Dorsolateral prefrontal cortex (tissue), 122 donors: ENCODE measurements at places on chromosomes 1 and 21. TPM values are rescaled to one million over a fixed set of nuclear protein-coding genes. Genes with fewer than 3 reads are reported as not detected.

Gene OR2T29
- not detected for total RNA-seq

Gene CR1
- total RNA-seq, result 1.2 TPM

Gene OPTC
- total RNA-seq, result 1.4 TPM

GRCh38 chr1:241658081-241658793 is 6.2 kb downstream of the WDR64 start:
- no peak for DNase-seq

DNA sequence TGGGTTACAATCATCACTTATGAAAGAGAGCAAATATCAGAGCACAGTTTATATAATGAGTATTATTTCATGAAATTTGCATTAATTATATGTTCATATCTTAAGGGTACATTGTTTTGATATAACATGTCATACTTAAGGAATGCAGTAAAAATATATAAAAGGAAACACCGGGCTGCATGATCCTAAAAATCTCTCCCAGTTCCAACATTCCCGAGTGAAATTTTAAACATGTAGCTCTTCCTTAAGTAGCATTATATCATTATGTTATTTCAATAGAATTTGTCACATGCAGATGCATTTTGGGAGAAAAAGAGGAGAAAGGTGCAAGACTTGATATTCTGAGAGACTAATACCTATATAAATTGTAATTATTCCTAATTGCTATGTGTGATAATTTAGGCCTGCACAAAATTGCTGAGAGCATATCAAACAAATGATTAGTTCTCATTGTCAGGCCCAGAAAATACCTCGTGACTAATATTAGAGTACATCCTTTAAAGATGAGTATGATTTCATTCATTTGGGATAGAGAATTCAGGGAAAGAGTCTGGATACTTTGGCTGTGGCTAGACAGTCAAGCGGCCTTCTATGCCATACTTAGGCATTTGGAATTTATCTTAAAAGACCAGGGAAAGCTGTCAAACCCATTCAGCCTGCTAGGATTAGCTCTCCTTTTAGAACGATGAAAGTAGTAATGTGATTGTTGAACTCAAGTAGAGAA is 86.8 kb downstream of the ADGRL2 start:
- no peak for DNase-seq

GRCh38 chr1:36450919-36451305 is 661 bp upstream of the OSCP1 start:
- DNase-seq, result no peak

- DNase-seq, result no peak
Observed at GRCh38 chr1:202291001-202291400, 50.7 kb downstream of the UBE2T start.

DNA sequence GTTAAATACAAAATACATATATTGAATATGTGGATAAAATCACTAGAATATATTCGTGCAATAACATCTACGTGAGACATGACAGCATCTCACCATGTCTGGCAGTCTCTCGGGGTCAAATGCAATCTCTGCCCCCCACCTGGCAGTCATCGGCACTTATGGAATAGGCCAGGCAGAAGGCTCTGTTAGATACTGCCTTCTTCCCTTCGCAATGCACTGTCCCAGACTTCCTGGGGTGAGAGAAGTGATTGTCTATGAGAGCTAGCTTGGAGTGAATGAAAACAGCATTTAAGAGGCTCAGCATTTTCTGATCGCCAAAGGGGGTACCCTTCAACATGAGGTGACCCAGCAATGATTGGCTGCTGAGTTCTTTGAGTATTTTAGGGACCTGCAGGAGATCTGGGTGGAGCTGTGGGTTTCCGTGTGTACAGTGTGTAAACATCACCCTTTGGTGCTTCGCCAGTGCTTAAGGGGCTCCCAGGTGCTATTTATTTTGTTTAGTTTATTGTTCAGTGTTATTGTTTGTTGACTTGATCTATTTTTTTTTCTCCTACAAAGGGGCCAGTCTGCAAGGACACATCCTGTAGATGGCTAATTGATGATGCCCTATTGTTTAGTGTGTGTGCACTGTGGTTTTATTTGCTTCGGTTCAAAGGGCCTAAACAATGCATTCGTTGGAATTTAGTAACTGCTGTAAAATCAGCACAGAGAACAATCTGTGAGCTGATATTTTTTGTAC is 10.2 kb downstream of the ERG start:
- DNase-seq, result no peak

- no peak for DNase-seq
Observed at GRCh38 chr1:87318806-87319205, 9.9 kb upstream of the LMO4 start.
